ENCODE measurements at places on chromosomes 2 and 18.

- no peak for DNase-seq
Observed at GRCh38 chr2:191363267-191363666, 118.1 kb downstream of the MYO1B start.

DNA sequence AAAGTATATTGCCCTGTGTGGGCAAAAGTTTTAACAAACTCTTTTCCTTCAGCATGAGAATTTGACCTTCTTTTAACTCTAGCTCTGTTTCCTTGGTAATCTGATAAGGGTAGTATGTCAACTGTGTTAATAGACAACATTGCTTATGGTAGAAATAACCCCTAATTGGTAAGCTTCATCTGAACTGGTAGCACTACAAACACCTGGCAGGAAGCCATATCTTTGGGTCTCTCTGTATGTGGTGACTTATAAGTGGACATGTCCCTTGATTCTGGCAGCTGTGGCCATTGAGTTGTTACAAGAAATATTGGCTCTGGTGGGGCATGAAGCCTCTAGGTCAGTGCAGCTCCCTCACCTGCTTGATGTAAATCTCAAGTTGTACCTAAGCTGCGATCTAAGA is 46.9 kb downstream of the MBD5 start:
- no peak for DNase-seq

- DNase-seq, result no peak
Observed at GRCh38 chr2:202270487-202270886, 4.9 kb downstream of the NOP58 start.

DNA sequence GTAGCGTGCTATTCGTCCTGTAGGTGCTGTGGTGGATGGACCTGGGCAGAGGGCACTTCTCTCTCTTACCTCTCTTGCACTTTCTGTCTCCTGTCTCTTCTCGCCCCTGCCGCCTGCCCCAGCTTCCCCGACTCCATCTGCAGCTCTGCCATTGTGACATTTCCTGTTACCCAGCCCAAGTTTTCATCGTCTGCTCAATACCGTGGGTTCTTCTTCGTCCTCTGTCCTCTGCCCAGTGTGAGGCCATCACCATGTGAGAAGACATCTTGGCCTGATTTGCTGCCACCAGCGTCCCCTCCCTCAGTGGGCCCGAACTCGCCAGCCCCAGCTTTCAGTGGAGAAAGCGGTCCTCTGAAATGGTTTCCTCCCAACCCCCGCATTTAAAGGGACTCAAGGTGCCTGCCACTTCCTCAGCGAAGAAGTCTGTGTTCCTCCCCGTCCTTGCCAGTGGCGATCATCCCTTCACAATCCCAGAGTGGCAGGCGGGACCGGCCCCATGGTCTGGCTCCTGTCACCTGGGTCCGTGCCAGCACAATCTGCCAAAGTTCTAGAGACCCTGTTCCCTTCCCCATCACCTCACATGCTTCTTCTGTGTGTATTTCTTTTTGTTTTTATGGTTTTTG is 18.0 kb downstream of the TGOLN2 start:
- DNase-seq, result no peak

DNA sequence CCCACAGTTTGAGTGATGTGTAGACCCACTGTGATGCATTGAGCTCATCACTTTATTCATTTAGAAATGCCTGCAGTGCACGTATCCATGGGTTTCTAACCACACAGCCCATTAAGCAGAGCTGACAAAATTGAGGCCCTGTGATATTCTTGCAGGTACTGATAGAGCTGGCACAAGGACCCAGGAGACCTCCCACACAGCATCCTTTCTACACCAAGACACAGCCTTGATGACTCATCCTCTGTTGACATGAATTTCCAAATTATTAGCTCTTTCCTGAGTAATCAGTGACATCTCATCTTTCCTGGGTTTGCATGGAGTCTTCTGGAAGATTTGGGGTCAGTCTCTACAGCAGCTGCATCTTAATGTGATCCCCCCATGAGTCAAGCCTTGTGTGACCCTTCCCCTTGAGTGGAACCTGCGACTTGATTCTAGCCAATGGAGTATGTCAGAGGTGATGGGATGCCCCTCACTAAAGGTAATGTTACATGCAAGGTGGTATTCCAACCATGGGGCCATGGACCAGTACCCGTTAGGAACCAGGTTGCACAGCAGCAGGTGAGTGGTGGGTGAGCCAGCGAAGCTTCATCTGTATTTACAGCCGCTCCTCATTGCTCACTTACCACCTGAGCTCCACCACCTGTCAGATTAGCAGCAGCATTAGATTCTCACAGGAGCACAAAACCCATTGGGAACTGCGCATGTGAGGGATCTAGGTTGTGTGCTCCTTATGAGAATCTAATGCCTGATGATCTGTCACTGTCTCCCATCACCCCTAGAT is 181.1 kb upstream of the ARL4C start:
- no peak for DNase-seq

DNA sequence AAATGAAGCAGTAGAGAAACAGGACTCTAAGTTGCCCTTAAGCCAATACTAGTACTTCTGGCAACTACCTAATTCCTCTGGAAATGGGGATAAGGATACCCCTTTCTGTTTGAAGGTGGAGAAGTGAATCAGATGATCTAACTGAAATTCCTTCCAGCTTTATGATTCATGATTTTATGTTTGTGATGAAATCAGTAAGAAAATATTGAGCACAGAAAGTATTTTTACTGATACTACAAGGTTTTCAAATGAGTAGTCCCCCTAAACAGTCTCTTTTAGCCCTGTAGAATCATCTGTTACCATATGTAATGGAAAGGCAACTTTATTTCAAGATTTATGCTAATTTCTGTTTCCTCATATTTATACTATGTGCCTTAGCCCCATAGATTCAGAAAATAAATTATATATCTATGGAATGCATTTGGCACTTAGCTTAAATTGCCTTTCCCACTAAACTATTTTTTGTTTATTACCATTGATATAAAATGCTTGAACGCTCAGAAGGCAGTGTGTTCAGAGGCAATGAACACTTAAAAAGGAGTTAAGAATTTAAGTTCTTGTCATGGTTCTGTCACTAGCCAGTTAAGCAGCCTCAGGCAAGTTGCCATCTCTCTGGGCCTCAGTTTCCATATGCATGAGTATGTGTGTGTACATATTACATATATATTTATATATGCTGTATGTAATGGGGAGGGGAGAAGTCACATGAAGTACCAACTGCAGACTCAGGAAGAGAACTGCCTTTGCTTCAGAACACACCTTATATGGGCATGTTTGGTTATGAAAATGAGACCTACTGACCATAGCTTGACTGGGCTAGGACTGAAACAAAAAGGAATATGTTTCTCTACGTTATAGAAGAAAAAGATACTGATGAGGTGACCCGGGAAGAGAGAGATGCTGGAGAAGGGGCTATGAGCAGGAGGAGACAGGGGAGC is 97.7 kb downstream of the CDC42EP3 start:
- no peak for DNase-seq

GRCh38 chr2:121555008-121555407 is 24.3 kb downstream of the RNU4ATAC start:
- no peak for DNase-seq

GRCh38 chr2:35783723-35784122 is 571.9 kb upstream of the CRIM1 start:
- no peak for DNase-seq

GRCh38 chr2:140316345-140316744 is 1536.2 kb upstream of the NXPH2 start:
- DNase-seq, result no peak

DNA sequence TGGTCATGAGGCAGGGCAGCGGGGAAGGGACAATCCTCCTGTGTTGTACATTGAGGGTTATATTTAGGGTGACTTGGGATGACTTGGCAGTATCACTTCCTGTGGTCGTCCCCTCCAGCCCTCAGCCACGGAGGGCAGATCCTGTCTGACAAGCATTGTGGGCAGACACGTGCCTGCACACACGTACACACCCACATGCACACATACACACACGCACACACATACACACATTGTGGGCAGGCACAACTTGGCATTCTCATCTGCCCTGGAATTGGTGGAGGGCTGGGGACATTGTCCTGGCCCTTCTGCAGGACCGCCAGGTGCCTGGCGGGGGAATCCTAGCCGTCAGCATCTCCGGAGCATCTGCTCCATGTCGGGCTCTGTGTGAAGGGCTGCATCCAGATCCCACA is 47.6 kb downstream of the ODC1 start:
- DNase-seq, result peak; percentile 39

DNA sequence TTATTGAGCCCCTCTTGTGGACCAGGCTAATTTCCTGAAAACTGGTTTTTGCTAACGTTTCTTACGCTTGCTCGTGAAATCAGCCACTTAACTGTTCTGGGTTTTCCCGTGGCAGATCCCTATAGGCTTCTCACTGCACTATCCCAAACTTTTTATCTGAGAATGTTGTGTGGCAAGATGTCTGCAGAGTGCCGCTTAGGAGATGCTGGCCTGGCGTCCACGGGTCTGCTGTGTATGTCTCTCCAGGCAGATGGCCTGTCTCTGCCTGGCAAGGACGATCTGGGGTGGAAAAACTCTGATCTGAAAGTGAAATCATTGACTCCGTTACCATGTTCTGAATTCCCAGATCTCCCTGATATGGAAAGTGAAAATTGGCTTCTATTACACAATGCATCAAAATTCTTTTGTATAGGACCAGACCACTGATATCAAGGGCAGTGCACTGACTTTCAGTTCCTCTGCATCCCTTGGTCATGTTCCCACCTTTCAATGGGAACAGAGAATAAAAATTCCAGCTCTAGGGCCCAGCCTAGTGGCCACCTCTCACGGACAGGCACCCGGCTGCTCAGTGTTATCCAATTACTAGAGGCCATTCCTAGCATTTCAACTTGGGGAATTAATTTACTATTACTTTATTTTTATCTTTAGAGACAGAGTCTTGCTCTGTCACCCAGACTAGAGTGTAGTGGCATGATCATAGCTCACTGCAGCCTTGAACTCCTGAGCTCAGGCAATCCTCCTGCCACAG is 154.6 kb downstream of the ACOXL start:
- DNase-seq, result no peak

DNA sequence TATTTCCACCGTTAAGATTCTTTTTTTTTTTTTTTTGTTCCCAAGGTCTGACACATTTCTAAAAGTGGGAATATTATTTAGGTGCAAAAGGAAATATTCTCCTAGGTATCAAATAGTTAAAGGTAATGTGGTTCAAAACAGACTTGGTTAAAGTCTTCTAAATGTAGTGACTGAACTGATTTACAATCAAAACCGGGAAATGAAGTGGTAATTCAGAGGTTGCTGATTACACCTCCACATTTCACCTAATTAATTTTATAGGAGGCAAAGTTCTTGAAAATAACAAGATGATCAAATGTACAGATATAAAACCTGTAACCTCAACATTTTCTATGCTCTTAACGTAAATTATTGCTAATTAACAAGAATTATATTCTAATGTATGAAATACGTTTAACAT is 5.1 kb downstream of the BCL11A start:
- DNase-seq, result no peak

DNA sequence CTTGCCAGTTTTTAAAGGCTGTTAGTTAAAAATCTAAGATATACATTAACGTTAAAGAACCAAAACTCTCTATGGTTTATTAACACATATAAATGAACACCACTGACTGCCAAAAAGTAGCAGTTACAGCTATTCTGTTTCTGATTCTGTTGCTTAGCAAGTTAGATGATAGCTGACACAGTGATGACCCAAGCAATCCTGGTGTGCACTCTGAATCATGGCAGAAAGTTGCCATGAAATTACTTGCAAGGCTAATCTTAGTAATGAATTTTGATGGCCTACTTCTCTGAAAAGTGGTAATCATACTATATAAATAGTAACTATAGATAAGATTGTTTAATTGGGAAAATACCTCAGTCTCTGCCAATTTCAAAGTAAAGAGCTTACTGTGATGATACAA is 57.7 kb downstream of the ROCK2 start:
- no peak for DNase-seq

DNA sequence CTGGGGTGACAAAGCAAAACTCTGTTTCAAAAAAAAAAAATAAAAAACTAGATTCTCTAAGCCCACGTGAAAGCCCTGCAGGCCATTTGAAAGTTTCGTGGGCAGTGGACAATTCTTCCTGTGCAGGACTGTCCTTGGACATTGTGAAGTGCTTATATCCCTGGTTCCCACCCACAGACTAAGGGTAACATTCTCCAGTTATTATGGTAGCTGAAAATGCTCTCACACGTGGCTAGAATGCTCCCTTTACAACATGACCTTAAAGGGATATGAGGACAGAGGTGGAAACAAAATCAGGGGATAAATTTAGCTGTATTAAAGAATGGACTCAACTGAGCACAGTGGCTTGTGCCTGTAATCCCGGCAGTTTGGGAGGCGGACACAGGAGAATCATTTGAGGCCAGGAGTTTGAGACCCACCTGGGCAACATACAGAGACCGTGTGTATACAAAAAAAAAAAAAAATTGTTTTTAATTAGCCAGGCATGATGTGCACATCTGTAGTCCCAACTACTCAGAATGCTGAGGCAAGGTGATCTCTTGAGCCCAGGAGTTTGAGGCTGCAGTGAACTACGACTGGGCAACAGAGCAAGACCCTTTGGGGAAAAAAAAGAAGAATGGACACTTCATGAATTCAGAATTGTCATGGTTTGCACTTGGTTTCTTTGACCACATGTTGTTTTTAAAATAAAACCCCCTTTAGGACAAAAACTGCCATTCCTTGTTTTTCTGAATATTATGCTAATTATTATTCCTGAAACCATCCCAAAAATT is 167.9 kb downstream of the MGAT5 start:
- no peak for DNase-seq

DNA sequence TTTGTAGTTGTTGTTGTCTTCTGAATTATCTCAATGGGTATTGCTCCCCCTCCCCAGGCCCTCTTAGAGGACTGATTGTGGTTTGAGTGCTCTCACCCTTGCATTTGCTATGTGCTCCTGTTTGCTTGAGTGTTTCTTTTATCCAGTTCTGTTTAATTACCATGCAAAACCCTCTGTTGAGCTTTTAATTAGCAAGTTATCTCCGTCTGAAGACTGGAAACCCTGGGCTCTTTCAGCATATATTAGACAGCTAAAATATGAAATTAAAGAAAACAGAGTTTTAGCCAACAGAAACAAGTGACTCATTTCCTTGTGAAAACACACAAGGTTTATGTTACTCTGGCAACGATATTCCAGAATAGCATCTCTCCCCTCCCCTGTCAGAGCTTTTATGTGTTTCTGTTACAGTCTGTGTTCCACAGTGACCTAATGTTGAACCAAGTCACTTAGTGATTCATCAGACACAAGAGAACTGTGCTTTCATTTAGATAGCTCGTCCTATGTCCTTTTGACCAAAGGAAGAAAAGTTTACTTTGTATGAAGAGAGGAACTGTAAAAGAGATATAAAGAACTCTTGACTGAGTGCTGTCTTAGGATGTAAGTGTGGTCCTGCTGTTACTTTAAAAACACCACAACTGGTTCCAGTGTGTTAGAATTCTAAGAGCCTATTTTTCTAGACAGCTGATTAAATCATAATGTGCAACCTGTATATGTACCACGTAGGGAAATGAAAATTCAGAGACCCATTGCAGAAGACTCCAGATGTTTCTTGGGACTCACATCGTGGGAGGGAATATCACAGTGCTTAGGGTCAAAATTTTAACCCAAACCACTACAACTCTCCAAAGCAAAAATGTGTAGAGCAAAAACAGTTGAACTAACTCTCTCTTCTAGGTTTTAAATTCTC is 172.8 kb upstream of the RBMS1 start:
- DNase-seq, result no peak

GRCh38 chr2:26892133-26892532 is 44.2 kb downstream of the DPYSL5 start:
- DNase-seq, result no peak

Measured in activated CD4-positive, CD25-positive, alpha-beta regulatory T cell treated with anti-CD3 and anti-CD28 coated beads, Interleukin-2, amount 50 U/mL, for 72 hours (primary cell).